WERI-Rb-1 (cell line): ENCODE measurements at places on chromosomes 5 and 9.

DNA sequence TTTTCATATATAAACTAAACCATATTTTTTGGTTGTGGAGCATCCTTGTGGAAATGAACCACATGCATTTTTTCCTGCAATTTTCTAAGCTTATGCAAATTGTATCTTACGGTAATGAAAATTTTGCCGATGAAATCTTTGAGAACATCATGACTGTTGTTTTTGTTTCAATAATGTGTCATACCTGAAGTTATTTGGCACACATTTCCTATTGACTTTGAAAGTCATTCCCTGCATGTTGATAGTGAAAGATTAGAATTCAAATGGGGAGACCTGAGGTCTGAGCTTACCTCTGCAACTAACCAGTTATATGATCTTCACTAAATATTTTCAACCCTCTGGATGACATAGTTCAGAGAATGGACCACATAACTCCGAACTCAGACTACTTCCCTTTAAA lies 88.5 kb downstream of the PRR16 start:
- DNase-seq: no peak

DNA sequence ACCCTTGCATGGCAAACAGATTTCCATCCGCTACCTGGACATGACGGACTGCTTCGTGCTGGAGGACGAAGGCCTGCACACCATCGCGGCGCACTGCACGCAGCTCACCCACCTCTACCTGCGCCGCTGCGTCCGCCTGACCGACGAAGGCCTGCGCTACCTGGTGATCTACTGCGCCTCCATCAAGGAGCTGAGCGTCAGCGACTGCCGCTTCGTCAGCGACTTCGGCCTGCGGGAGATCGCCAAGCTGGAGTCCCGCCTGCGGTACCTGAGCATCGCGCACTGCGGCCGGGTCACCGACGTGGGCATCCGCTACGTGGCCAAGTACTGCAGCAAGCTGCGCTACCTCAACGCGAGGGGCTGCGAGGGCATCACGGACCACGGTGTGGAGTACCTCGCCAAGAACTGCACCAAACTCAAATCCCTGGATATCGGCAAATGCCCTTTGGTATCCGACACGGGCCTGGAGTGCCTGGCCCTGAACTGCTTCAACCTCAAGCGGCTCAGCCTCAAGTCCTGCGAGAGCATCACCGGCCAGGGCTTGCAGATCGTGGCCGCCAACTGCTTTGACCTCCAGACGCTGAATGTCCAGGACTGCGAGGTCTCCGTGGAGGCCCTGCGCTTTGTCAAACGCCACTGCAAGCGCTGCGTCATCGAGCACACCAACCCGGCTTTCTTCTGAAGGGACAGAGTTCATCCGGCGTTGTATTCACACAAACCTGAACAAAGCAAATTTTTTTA lies 242.9 kb downstream of the MARCHF11 start:
- DNase-seq: no peak

GRCh38 chr5:88727705-88728313 lies 155.2 kb downstream of the MEF2C start:
- no peak for DNase-seq

DNA sequence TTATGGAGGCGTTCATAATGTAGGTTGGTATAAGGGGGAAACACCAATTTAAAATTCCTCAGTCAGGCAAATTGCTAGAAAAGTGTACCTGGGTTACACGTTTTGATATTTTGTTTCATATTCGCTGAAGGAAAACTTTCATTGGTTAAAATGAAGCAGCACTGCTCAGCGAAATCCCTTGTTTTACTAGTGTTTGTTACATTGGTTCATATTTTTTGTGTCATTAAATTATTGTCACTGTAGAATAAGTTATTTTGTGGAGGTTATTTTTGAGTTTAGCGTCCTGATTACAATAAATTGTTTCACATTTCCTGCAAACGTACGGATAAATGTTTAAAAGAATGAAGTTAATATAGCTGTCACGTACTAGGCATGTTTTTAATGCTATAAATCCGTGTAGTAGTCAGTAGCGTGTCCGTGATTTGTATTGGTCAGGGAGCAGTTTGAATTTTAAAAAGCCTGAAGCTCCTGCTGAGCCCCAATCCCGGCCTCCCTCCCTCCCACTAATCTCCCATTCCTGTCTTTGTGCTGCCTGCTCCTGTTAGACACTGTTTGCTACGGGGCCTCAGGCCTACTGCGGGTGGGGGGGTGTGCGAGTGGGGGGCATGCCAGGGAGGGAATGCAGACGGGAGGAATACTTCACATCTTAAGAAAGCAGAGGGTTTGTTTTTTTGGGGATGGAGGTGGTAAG lies 2.0 kb downstream of the NIPBL start:
- peak; percentile 83 for DNase-seq

- DNase-seq: no peak
Measured at GRCh38 chr5:124889850-124890249, 143.4 kb upstream of the ZNF608 start.

DNA sequence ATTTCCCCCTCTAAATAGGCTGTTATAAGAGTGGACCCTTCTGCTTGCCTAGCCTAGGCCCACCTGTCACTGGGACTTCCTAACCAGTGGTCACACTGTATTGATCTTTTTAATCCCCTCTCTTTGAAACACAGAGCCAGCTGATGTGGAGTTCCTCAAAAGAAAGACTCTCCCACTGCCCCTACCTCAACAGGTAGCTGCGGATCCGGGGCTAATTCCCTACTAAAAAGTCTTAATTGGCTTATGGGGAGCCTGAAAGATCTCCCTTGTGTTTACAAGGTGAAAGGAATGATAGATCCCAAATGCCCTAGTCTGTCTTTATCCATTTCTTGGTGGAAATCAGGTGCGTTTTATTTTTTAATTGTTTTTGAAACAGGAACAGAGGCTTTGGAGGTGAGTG lies 2.0 kb downstream of the NEUROG1 start:
- peak; percentile 34 for DNase-seq

DNA sequence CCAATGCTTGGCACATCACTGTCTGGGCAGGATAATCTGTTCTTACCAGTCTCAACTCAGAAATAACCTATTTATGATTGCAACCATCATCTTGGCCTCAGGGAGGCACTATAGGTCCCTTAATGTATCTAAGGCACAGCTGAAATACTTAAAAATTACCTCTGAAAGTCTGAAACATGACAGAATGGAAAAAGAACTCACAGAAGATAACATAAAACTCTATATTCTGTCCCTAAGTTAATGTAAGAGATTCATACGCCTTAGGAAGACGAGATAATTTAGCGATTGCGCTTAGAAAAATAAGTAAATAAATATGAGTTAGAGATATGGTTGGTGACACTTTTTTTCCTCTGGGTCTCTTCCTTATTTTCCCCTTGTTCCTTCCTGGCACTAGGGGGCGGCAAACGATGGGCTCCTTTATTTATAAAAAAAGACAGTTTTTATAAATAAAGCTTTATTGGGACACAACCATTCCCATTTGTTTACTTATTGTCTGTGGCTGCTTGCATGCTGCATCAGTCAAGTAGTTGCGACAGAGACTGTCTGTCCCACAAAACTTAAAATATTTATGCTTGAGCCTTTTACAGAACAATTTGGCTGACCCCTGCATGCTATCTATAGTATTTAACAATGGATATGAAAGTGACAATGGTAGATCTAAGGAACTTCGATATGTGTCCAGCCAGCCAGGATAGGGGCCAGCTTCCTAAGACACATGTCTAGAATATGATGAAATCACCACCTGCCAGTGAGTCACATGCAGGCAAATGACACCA lies 79.6 kb downstream of the PDE4D start:
- DNase-seq: peak; percentile 58

- DNase-seq: no peak
Measured at GRCh38 chr5:57549566-57549965, 67.0 kb upstream of the ACTBL2 start.

DNA sequence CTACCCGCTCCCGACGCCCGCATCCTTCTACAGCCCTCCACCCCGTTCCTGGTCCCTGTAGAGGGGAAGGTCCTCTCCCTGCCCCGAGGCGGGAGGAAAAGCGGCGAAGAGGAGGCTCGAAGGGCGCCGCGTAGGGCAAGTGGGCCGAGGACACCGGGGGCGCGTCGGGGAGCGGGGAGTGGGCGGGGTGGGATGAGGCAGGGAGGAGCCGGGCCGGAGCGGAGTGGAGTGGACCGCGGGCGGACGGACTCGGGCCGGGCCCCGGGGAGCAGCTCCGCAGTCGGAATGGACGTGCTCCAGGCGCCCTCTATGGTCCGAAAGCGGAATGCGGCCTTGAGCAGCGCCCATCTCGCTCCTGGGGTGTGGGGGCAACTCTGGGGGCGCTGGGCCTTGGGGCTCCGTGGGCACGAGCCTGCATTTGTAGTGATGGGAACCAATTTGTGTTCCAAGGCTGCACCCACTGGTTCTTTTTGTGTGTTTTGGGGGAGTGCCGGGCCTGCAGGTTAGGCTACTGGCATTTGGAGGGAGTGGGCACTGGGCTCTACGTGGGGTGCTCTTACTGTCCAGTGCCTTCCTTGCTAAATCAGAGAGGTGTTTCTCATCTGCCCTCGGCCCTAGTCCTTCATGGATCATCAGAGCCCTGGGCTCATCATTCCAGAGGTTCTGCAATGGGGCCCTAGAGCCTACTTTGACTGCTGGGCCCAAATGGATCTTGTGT lies 7.3 kb downstream of the IRX1 start:
- peak; percentile 63 for DNase-seq

DNA sequence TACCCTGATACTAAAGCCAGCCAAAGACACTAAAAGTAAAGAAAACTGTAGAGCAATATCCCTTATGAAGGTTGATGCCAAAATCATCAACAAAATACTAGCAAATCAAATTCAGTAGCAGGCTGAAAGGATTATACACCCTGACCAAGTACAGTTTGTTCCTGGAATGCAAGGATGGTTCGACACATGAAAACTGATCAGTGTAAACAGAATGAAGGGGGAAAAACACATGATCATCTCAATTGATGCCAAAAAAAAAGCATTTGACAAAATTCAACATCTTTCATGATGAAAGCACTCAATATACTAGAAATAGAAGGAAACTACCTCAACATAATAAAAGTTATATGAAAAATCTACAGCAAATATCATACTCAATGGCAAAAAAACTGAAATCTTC lies 43.5 kb upstream of the LRRC14B start:
- no peak for DNase-seq

- no peak for DNase-seq
Measured at GRCh38 chr9:68843239-68843638, 138.2 kb downstream of the PIP5K1B start.

DNA sequence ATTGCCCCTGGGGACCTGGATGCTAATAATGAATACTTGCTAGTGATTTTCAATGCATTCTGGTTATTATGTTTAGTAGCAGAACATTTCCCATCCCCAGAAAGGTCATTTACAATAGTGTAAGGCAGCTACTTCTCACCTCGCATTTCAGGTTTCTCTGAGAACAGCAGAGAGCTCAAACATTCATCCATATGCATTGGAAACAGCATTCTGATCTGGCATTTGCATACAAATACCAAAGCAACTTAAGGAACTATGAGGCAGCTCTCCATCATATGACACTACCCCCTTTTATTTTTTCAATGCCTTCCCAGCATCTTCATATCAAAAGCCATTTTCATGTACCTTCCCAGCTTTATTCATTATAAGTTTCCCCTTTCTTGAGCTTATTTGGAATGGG lies 6.4 kb downstream of the PPP2R2B start:
- no peak for DNase-seq

DNA sequence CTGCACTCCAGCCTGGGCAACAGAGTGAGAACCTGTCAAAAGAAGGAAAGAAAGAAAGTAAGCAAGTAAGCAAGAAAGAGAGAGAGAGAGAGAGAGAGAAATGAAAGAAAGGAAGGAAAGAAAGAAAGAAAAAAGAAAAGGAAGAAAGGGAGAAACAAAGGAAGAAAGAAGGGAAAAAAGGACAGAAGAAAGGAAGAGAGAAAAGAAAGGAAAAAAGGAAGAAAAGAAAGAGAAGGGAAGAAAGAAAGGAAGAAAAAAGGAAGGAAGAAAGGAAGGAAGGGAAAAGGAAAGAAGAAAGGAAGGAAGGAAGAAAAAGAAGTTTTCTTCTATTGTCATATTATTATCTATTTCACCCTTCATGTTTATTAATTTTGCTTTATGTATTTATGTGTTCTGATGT lies 251.1 kb upstream of the CD180 start:
- DNase-seq: no peak

- no peak for DNase-seq
Measured at GRCh38 chr5:144832416-144832815, 661.7 kb downstream of the KCTD16 start.

GRCh38 chr9:129761293-129761900 lies 8.6 kb upstream of the PTGES start:
- no peak for DNase-seq
